ENCODE measurements at places on chromosomes 1 and 21.
A peak's percentile ranks its signal among the peaks of the same experiment; 100 is the strongest.

- H3K27me3 ChIP-seq, result peaks cover 12% of the 10 kb centered on the region
- peaks cover 19% of the 10 kb centered on the region for H3K4me1 ChIP-seq
- no peak for DNase-seq
- H3K27ac ChIP-seq, result peak overlapping the region; percentile 70
- H3K36me3 ChIP-seq, result peaks cover 54% of the 10 kb centered on the region
Measured at GRCh38 chr1:26887125-26887524, 3.0 kb downstream of the GPN2 start.

- H3K4me1 ChIP-seq, result no peaks in the 10 kb centered on the region
- no peak for DNase-seq
- H3K36me3 ChIP-seq, result no peaks in the 10 kb centered on the region
- no peak overlapping the region for H3K27ac ChIP-seq
Measured at GRCh38 chr1:226204198-226204597, 17.7 kb upstream of the ACBD3 start.

- H3K36me3 ChIP-seq, result peaks cover 7% of the 10 kb centered on the region
- no peak for DNase-seq
- H3K4me1 ChIP-seq, result no peaks in the 10 kb centered on the region
- H3K27me3 ChIP-seq, result peaks cover 2% of the 10 kb centered on the region
- H3K4me3 ChIP-seq, result no peak overlapping the region
Measured at GRCh38 chr1:17762313-17762712, 7.2 kb downstream of the ACTL8 start.

DNA sequence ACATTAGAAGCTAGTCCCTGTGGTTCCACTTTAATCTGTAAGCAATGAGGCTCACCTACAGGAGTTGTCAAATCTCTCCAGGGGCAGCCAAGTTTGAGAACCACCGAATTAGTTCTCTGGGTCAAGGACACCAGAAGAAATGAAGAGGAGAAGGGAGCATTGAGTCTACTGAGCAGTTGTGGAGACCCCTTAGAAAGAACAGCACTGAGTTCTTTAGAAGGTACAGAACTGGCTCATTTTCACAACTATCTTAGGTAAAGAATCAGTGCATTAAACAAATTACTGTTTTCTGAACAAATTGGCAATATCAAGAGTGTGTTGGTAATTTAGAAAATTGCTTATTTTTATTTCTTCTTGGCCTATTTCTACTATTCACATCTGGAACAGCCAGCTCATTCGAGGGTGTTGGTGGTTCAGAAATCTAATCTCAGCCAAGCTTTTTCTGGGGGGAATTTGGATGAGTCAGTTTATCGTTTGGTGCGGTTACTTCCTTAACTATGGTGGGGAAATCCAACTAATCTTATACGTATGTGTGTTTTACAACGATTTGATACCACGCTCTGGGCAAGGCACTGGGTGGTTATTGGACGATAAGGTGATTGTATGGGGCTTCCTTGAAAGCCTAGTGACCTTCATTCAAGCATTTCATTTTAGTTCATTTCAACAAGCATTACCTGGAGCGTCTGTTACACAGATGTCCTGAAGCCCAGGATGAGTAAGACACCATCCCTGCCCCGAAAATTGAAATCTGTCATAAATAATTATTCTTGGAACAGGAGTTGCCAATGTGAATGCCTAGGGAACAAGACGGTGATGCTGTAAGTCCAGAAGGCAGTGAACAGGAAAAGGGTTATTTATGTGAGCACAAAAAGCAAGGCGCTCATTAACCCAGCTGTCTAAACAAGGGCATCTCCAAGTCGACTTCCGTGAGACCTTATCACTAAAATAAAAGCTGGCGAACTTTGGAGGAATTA lies 52.0 kb upstream of the TMPRSS2 start:
- H3K4me1 ChIP-seq, result peaks cover 3% of the 10 kb centered on the region
- DNase-seq, result no peak
- H3K27me3 ChIP-seq, result peaks cover 2% of the 10 kb centered on the region

GRCh38 chr21:26941421-26941820 lies 25.5 kb downstream of the ADAMTS5 start:
- DNase-seq, result no peak
- no peak overlapping the region for H3K27ac ChIP-seq
- H3K36me3 ChIP-seq, result no peaks in the 10 kb centered on the region
- no peaks in the 10 kb centered on the region for H3K27me3 ChIP-seq

DNA sequence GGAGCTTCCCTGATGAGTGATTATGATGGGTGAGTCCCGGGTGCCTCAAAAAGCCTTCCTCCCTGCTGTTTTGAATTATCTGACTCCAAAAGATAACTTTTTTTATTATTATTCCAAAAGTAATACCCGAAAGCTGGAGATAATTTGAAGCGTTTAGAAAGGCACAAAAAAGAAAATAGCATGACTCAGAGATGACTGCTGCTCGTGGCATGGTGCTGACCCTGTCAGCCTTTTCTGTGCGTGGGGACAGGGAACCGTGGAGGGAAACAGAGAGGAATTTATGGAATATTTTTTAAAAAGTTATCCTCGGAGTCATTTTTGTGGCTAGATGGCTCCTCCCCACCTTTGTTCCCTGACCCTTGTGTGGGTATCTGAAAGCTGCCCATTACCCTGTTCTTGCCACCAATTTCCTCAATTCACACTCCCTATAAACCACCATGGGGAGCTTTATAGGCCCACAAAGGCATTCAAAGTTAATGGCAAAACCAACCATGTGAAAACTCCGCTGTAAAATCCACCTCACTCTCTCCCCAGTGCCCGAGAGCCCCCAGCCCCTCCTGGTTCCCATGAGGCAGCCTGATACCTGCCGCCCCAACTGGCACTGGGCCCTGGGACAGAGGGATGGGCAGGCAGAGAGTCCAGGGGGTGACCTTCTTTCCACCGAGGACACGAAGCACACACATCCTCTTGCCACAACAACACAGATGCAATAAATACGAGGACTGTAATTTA lies 37.5 kb downstream of the IGSF21 start:
- no peak overlapping the region for H3K4me3 ChIP-seq
- peaks cover 5% of the 10 kb centered on the region for H3K27me3 ChIP-seq
- H3K36me3 ChIP-seq, result no peaks in the 10 kb centered on the region
- no peak for DNase-seq

DNA sequence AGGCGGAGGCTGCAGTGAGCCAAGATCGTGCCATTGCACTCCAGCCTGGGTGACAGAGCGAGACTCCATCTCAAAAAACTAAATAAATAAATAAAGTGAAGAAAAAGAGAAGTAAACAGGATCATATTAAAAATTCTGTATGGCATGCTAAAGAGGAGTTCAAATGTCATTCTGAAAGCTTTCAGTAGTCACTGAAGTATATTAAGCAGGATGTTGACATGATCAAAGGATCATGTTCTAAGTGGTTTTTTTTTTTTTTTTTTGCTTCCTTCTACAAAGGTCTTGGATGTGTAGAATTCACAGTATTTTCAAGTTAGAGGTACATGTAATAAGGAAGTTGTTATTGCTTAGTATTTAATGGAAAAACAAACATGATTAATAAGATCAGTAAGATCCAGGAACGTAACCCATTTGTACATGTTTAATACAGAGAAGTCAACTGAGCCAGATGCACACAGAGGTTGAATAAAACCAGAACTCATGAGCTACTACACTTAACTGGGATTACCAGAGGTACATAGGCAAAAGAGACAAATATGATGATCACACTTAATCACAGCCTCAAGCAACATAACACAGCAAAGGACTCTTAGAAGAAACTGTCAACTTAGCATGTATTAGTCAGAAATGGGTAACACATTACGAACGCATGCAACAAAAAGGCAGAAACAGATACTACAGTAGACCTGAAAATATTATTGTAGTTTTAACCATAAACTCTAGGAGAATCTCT lies 12.2 kb downstream of the CDC42BPA start:
- no peak for DNase-seq
- peaks cover 18% of the 10 kb centered on the region for H3K4me1 ChIP-seq
- H3K27ac ChIP-seq, result no peak overlapping the region
- H3K27me3 ChIP-seq, result no peaks in the 10 kb centered on the region

Data from endothelial cell (in vitro differentiated cells).